ENCODE measurements at places on chromosomes 6 and 20. TPM values are rescaled to one million over a fixed set of nuclear protein-coding genes. Genes with fewer than 3 reads are reported as not detected.
A peak's percentile ranks its signal among the peaks of the same experiment; 100 is the strongest.

- DNase-seq: peak; percentile 51
Measured at GRCh38 chr6:145735356-145736165, at the start of gene EPM2A. Gene EPM2A, minus strand, starts transcription at chr6:145735520. Its CDS starts 22 bp downstream, at chr6:145735498.

DNA sequence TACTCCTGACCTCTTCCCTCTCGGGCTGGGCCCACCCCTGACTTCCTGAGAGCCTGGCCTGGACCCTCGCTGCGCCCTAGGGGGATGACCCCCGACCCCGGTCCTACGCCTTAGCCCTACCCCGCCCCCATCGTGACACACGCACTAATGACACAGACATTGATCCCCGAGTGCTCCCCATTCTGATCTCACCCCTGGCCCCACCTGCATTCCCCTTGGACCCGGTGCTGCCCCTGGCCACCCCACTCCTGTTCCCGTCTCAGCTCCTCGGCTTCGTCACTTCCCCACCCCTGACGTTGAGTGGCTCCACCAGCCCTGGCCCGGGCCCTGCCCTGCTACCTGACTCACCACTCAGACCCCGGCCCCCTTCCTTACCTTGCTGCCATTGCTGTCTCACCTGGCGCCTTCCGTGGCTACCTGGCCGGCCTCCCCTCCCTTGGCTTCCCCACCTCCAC, 12.1 kb downstream of the RBCK1 start:
- no peak for DNase-seq

- DNase-seq: no peak
Measured at GRCh38 chr20:31824554-31825313, 5.6 kb downstream of the MYLK2 start.

DNA sequence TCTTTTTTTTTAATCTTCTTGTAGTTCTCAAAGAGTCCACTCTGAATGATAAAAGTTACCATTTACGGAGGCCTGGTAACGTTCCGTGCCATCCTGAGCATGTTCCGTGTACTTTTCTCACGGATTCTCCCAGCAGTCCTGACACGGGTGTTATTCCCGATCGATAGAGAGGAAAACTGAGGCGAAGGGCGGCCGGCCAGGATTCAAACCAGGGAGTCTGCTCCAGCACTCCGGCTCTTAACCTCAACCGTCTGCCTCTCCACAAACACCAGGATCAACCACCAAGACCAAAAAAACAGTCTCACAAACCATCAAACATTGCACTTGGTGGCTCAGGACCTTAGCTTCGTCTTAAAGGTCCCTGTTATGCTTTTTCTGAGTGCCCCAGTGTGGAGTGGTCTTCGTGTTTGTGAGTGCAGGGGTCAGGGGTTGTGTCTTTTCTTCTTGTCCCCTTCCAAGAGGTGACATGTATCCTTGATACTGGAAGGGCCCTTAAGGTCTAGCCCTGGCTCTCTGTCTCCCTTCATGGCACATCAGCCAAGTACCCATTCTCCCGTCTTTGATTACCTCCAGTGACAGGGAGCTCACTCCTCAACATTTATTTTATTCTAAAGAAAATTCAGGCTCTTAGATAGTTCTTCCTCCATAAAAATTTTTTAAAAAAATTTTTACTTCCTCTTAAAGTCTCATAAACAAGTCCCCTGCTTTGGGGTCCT, 35.1 kb downstream of the SRC start:
- DNase-seq: no peak

Gene TRIM15
- total RNA-seq: not detected

DNA sequence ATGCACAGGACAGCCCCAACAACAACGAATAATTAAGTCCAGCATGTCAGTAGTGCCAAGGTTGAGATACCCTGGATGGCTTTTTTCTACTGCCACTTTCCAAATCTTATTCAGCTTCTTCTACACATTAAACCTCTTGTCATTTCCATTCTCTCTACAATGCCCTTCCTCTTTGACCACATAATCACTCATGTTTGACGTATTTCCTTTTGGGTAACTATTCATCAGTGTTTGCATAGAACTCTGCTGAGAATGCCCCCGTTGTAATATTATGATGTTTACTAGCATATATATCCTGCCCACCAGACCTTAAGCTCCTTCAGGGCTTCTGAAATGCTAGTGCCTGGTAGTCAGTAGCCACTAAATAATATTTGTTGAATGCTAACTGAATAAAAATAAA, 515.3 kb upstream of the RNF217 start:
- DNase-seq: no peak

- DNase-seq: no peak
Measured at GRCh38 chr20:58461899-58462298, 53.3 kb downstream of the APCDD1L start.

GRCh38 chr6:75449630-75450206, 43.9 kb downstream of the FILIP1 start:
- peak; percentile 43 for DNase-seq

- DNase-seq: no peak
Measured at GRCh38 chr6:24936641-24937317, 1.0 kb upstream of the RIPOR2 start.

GRCh38 chr20:6135347-6135746, 12.5 kb upstream of the FERMT1 start:
- no peak for DNase-seq

Gene PTPRT
- total RNA-seq: not detected

DNA sequence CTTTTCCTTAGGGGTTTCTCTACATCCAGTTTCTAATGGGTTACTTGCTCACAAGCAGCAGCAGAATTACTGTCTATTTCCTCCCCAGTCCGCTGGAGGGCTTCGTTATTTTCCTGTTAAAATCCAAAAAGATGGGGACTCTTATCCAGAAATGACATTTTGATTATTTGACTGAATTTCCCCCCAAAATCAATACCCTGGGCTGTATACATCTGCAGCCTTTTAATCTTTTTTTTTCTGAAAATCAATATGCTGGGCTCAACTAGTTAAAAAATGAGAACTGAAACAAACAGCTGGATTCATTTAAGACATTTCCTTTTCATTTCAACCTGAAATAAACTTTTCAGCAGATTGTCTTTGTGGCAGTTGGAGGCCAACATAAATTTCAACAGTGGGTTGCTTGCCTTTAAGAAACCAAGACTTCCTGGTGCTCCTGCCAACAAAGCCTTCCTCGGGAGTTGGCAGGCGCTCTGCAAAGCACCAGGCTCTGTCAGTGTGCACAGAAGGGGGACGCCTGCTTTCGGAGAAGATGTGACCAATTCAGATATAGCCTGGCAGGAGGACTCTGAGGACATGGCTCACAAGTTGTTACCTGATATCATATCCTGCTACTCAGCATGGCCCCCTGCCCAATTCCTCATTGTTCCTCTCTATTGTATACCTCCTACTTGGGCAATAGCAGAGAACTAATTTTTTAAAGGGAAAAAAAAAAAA, 204.7 kb upstream of the ARG1 start:
- no peak for DNase-seq

DNA sequence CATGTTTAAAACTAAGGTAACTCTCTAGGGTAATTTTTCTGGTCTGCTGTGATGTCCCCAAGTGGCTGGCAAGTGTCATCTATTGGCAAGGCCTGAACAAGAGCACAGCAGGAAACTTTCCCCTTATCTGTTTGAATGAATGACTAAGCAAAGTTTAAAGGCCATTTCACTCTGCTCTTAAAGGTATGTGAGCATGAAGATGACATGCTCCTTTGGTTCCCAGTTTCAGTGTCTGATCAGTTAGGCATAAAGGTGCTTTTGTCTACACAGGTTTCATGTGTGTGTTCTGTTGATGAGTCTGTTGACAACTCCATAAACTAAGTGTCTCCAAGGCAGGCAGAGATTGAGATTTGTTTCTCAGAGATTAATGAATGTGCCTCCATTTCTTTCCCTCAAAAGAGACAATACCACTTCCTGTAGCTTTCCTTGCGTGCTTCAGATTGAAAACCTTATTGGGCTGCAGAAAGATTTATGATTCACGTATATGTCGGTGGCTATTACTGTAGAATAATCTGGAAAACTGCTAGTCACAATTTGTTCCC, 83.9 kb downstream of the MAP3K7 start:
- DNase-seq: peak; percentile 47

- DNase-seq: peak; percentile 47
Measured at GRCh38 chr6:146962329-146962728, 241.9 kb upstream of the STXBP5 start.

Gene FHL5
- total RNA-seq: not detected

DNA sequence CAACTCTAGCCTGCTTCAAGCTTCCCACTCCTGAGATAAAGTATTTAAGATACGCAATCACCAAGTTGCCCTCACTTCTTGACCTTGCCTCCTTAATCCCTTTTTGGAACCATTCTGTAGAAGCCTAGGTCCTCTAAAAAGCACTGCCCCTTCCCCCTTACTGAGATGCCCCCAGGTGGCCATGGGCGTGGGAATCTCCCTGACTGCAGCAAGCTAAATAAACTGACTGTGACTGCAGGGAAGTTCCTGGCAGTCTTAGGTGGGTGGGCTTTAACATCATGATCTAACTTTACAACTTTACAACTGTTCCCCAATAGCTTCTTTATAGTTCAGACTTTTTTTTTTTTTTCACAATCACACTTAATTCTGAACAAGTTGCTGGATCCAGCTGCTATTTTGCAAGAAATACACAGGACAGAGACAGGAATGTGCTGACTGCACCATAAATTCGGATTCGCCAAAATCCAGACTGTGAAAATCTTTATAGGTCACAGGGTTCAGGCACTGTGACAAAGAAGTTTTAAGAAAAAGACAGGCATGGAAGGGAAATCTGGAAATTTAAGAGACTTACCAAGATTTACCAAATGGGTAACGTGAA, 344.2 kb upstream of the SULF2 start:
- no peak for DNase-seq

Gene CALHM5
- 3.8 TPM for total RNA-seq

- no peak for DNase-seq
Measured at GRCh38 chr6:160104821-160105517, 16.6 kb upstream of the SLC22A1 start.

DNA sequence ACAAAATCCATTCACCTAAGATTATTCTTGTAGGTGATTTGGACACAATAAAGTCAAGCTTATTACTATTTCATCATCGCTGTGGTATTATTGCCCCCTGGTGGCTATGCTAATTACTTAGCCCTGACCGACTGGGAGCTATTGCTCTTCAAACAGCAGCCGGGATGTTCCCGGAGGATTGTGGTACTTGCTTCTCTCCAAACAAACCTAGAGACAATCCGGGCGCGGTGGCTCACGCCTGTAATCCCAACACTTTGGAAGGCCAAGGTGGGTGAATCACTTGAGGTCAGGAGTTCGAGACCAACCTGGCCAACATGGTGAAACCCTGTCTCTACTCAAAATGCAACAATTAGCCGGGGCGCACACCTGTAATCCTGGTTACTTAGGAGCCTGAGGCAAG, 15.4 kb upstream of the STMND1 start:
- peak; percentile 84 for DNase-seq

- DNase-seq: peak; percentile 90
Measured at GRCh38 chr20:48620507-48621375, 207.1 kb downstream of the PREX1 start.

DNA sequence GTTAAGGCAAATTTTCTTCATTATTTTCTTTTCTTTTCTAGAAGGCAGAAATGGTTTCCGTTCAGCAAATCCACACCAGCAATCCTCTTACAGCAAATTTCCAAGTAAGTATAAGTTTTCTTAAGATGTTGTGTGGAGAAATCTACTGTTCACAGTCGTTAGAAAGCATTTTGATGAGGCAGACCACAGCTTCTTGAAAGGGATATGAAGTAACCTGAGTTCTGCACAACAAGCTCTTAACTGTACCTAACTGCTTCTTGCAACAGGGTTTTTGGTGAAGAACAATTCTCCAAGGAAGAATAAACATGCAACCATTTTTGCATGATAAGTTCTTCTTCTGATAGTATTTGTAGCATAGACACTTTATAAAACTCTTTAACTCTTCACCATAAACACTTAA, 45.3 kb upstream of the STXBP5 start:
- no peak for DNase-seq

DNA sequence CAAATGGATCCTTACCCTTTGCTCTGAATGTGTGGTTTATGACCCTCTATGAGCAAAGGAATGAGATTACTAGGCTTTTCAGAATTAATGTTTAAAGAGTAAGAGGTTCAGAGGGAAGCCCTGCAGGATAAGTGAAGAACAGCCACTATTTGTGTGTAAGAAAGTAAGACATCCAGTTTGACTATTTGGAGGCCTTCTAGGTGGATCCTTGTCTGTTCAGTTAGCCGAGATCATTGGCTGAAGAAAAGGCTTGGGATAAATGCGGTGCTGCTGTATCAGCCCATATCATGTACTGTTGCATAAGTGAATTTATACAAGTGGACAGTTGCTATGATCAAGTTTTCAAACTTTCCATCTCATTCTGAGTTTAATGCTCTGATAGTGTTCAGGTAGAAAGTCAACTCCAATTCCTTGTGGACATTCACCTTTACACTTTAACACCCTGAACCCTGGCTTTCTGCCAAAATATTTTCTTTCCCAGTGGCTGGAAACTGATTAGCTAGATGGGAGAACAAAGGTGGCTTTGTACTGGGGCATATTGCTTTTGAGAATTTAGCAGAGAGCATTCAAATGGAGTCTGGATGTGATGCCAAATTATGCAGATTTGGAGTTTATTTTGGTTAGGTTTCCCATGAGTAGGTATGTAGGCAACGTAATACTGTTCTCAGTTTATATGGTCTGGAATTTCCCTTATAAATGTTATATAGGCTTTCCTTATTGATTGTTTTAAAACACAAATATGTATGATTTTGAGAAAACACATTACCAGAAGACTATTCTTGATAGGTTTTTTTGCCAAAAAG, 15.0 kb downstream of the PARD6B start:
- DNase-seq: no peak

DNA sequence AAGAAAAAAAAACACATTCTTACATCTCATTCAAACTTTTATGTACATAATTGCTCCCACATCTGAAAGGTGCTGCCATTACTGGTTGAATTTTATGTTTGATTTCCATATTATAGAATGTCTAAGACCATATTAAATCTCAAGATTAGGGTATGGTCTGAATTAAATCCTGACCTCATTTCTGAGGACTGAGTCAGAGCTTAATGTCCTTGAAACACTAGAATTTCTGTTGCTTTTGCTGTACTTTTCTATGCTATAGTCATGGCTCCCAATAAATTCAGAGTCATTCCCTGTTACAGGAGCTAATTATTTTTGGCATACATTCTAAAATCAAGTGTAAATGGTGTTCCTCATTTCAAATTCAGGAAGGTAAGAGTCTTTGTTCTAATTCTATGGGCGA, 285.3 kb upstream of the MANEA start:
- DNase-seq: no peak

DNA sequence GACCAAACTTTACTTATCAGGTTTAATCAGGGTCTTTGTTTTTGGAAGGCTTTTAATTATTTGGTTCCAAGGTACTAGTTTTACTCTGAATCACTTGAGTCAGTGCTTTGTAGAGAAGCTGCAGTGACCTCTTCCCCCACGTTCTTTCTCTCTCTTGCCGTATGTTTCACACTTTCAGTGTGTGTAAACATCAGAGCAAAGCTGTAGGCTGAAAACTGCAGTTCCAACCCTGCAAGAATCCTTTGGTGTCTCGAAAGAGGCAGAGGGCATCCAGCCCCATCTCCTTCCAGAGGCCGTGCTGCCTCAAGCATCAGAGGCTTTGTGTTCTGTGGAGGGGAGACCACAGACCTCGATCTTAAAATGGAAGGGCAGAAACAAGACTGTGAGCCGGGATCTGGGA, 42.1 kb downstream of the CFAP61 start:
- DNase-seq: no peak

Data from A172 (cell line).